ENCODE measurements at places on chromosomes 11 and 22.

GRCh38 chr11:46850829-46851380 is 4.8 kb upstream of the CKAP5 start:
- DNase-seq, result no peak

GRCh38 chr11:129625930-129626329 is 189.7 kb upstream of the TMEM45B start:
- DNase-seq, result no peak

- no peak for DNase-seq
Measured at GRCh38 chr11:72721689-72722049, 30.5 kb downstream of the ARAP1 start.

GRCh38 chr22:35446365-35446764 is 46.4 kb downstream of the MCM5 start:
- no peak for DNase-seq

DNA sequence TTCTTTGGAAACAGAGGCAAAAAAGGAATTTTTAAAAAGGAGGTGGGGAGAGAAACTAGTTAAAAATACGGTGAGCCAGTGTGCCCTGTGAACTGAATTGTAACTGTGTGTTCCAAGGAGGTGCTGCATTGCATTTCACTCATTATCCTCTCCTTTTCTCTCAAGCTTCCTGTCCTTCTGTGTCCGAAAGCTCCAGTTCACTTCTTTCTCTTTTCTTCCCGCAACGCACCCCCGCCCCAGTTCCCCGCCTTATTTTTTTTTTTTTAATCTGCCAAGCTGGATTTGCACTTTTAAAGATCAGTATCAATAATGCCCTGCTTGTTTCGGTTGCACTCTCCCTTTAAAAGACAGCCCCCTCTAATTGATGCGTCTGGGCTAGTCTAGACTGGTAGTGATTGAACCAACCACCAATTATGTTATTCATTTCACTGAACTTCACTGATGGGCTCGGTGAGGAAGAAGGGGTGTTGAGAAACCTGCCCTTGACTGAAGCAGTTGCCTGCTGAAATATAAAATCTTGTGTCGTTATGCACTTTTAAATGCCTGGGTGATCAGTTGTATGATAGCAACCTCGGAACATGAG is 18.5 kb downstream of the BLID start:
- DNase-seq, result no peak

DNA sequence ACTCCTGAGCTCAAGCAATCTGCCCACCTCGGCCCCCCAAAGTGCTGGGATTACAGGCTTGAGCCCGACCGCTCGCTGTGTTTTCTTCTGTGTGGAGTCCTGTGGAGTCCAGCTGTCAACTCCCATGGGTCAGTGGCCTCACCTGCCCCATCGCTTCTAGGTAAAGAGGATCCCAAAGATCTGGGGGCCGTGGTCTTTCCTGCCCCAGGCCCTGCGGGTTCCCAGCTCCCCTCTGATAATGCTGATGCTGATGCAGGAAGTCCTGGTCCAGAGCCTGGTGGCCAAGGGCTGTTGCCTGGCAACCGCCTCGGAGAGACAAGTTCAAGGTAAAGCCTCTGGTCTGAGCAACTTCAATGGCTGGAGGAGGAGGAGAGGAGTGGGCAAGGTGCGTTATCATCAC is 9.6 kb downstream of the SSTR3 start:
- DNase-seq, result no peak

DNA sequence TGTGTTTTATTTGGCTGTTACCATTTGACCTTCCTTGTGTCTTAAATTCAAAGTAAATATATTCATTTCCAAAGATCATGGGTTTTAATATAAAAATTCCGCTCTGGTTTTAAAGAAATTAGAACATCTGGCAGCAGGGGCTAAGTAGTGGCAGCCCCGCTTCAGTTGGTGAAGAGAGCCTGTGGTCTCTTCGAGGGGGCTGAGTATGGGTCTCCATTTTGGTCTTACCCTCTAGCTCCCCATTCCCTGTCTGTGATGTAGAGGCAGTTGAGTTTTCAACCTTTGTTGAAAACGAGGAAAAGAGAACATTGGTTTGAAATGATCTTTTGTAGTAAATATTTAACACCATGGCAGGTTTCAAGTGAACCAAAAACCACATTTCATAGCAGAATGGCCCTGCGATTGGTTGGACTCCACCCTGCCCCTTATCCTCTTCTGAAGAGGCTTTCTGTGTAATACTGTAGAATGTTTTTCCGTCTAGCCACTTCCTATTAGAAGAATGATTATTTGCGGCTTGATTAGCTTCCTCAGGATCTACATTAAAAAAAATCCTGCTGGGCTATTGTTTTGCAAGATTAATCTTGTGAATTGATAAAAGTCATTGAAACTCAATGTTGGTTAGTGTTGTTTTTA is 17.7 kb downstream of the APLP2 start:
- DNase-seq, result no peak

DNA sequence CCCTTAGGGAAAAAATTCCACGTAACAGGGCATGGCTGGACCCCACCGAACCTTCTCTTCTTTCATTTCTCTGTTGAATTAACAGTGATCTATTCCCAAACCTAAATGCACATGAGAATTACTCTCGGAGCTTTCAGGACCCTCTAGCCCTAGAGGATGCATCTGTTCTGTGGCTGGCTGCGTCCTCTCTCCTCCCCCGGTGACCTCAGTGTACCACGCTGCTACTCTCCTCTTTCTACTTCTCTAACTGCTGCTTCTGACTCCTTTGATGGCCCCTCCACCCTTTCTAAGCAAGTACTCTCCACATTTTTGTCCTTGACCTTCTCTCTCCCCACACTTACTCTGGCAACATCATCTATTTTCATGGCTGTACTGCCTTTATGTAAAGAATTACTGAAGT is 12.1 kb upstream of the APOA1 start:
- DNase-seq, result no peak

GRCh38 chr11:76615950-76616349 is 54.6 kb downstream of the LRRC32 start:
- no peak for DNase-seq

GRCh38 chr11:32438866-32439489 is 3.6 kb upstream of the WT1 start:
- DNase-seq, result no peak

- no peak for DNase-seq
Measured at GRCh38 chr11:95279921-95280868, 49.2 kb upstream of the SESN3 start.

- no peak for DNase-seq
Measured at GRCh38 chr11:119741369-119742262, 12.6 kb upstream of the NECTIN1 start.

DNA sequence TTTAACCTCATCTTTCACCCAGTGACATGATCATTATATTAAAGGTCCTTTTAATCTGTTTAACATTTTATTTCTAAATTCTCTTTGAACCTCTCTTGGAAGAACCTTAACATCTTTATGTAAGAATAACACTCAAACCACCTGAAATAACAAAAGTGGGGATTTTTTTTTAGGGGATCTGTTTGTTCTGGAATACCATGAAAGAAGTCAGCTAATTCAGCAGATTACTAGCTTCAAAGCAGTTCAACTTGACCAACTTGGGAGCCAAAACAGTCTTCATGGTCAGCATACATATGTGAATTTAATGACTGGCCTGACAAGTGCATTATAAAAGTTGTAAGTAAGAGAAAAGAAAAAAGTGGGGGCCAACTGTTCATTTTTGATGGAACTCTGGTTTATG is 52.3 kb downstream of the CCDC34 start:
- DNase-seq, result no peak

DNA sequence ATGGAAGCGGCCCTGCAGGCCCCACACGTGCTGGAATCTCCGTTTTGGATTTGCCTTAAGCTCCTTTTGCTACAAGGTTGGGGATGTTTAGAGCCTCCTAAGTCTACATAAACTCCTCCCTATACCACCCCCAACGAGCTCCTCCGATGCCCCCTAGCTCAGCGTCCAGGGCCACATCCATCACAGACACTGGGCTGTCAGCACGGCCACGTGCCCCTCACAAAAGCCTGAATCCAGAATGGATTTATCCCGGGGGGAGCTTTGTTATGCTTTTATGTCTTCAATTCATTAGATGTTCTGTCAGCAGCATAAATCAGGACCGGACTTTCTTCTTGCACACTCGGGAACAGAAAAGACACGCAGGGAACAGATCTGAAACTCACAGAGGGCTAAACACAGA is 52.6 kb upstream of the CD82 start:
- DNase-seq, result no peak

- DNase-seq, result no peak
Measured at GRCh38 chr11:28107191-28107749, 686 bp downstream of the KIF18A start.

- DNase-seq, result no peak
Measured at GRCh38 chr22:35802885-35803284, 85.2 kb downstream of the APOL5 start.

- no peak for DNase-seq
Measured at GRCh38 chr11:62856333-62856895, 17.0 kb upstream of the WDR74 start.

DNA sequence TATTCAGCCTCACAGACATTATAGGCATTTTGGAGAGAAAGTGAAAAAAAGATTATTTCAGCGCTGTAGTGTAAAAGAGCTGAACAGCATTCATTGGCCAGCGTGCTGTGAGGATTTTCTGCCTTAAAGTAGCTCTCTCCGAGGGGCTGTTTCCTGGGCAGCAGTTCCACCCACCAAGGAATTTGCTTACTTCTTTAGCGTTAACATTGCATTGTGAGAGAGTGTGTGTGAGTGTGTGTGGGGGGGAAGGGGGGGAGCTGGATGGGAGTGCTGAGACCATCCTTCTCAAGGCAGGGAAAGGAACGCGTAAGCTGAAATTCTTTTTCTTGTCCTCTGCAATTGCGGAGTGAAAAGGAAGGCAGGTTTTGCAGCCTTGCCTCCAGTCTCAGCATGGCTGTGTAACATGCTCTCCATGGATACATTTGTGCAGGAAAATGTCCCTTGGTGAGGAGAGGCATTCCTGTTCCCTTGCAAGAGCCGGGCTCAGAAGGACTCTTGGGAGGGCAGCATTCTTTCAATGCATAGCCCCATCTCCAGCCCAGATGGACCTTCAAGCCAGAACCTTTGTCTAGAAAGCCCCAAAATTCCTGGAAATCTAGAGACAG is 159.9 kb upstream of the NAV2 start:
- DNase-seq, result no peak

GRCh38 chr22:48752451-48753380 is 1075.0 kb downstream of the BRD1 start:
- DNase-seq, result no peak

- DNase-seq, result no peak
Measured at GRCh38 chr22:48429446-48430020, 1398.1 kb downstream of the BRD1 start.

- no peak for DNase-seq
Measured at GRCh38 chr11:93655047-93655446, 6.4 kb upstream of the CEP295 start.

GRCh38 chr22:47114813-47115517 is 352.5 kb downstream of the TBC1D22A start:
- no peak for DNase-seq

DNA sequence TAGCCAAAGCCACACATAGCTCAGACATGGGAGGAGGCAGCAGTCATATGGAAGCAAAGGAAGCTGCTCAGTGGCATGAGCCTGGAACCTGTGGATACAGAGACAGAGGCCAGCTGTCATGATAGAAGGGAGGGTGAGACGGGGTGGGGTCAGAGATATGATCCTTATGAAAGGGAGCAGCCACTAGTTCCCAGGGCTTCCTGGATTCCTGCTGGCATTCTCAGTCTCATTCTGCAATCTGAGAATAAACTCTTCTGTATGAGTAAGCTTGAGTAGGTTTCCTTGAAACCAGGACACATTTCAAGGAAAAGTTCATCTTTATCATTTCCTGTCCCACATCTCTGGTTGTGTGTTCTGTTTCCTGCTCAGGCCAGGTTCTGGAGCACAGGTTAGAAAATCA is 220.2 kb upstream of the SNX19 start:
- DNase-seq, result no peak

GRCh38 chr11:22566293-22566692 is 59.3 kb downstream of the FANCF start:
- no peak for DNase-seq

GRCh38 chr22:44839061-44839460 is 86.7 kb downstream of the ARHGAP8 start:
- DNase-seq, result no peak

DNA sequence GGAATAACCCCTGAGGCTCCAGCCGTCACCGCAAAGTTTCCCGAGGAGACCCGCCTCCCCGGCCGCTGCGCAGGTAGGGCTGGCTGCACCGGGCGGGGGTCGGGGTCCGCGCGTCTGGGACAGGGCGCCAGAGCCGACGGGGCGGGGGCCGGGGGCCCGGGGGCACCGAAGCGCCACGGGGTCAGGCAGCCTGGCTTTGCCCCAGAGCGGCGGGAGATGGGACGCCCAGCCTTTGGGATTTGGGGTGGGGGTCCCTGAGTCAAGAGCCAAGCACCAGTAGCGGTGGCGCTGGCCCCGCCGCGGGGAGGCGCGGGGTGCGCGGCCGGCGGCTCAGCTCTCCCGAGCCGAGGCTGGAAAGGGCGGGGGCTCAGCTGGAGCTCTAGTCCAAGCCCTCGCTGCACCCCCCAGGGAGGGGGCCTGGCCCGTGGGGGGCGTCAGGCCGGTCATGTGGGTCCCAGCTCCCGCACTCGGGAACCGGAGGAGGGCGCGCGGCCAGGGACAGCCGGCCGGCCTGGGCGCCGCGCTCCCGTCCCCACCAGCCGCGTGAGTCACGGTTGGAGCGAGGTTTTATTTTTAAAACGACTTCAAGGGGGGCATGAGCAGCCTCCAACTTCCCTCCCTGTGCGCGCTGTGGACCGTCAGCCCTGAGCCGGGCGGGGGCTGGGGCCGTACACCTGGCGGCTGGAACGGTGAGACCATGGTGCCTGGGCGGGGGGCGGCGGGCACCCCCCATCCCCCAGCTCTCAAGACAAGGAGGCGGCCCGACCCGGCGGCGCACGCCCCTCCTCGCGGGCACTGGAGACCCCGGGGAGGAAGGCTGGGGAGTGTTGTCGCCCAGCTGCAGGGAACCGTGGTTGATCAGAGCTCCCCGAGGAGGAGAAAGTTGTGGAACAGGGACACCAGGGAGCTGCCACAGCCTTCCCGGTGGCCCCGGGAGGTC is 626 bp downstream of the FLRT1 start:
- DNase-seq, result no peak

DNA sequence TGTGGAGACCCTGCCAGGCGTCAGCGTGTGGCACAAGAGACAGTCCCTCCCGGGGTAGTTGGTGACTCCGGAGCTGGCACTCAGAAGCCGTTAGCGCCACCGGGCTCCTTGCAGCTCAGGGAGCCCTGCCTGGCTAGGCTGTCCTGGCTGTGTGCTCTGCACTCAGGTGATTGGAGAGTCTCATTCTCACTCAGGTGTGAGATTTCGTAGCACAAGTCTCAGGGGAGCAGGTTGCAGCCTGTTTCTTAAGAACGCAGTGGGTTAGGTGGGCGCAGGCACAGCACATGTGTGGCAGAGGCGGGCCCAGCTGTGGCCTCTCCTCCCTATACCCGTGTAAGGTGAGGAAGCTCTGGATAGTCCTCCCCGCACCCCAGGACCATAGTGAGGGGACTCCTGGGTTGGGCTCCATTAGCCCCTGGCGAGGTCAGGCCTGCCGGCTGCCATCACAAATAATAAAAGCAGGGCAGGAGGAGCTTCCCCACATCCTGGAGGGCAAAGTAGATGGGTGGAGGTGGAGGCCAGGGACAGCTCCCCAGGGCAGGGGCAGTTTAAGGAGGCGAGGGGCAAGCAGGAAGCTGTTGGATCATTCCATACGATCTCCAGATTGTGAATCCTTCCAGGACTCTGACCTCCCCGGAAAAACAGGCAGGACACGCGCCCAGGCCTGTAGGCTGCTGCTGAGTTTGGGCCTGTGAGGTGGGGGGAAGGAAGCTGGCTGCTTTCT is 39.4 kb downstream of the SBF1 start:
- no peak for DNase-seq

- no peak for DNase-seq
Measured at GRCh38 chr22:30643055-30643875, 7.7 kb downstream of the SLC35E4 start.
